ENCODE measurements at places on chromosomes 1 and 21. TPM values are rescaled to one million over a fixed set of nuclear protein-coding genes. Genes with fewer than 3 reads are reported as not detected.

Gene TAF13
- 82.5 TPM for total RNA-seq

Gene NBPF10
- total RNA-seq, result 1.3 TPM

GRCh38 chr1:246142320-246142893 lies 364.7 kb downstream of the SMYD3 start:
- peak; percentile 89 for DNase-seq

- DNase-seq, result peak; percentile 69
Measured at GRCh38 chr1:93676427-93676826, 5.2 kb downstream of the BCAR3 start.

DNA sequence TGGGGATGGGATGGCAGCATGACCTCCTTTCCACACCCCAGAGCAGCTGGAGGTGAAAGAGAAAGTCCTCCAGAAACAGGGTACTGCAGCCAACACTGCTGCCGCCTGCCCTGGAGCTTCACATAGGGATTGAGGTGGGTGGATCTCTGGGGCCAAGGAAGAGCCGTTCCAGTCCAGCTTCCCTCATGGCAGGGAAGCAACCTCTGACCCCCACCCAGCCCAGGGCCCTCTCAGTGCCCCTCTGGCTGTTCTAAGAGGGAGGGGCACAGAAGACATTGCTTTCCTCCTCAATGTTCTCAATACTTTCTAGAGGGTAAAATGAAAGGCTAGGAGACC lies 5.7 kb downstream of the KIF21B start:
- DNase-seq, result no peak

- no peak for DNase-seq
Measured at GRCh38 chr21:42395905-42396651, at the start of gene TMPRSS3. Gene TMPRSS3 (minus strand): TSS chr21:42396052. CDS start chr21:42395417, 635 bp downstream.

All from fibroblast of villous mesenchyme (primary cell).